Glomerular endothelial cell (primary cell): ENCODE measurements at places on chromosomes 11 and 22. TPM values are rescaled to one million over a fixed set of nuclear protein-coding genes. Genes with fewer than 3 reads are reported as not detected.

DNA sequence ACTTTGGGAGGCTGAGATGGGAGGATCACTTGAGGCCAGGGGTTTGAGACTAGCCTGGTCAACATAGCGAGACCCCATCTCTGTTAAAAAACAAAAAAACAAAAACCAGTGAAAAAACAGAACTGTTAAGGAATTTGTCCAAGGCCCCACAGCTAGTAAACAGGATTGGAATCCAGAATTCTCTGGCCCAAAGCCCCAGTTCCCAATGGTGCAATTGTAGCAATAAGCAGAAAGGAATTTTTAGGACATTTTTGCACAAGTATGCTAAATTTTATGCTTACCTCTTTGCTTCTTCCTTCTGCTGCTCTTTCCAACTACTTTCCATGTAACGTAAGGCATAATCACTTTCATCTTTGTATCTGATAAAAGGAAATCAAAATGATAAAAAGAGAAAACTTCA lies 11.6 kb downstream of the MISFA start:
- DNase-seq: no peak

- DNase-seq: no peak
These were observed 145.1 kb downstream of the SWAP70 start for GRCh38 chr11:9808943-9809342.

DNA sequence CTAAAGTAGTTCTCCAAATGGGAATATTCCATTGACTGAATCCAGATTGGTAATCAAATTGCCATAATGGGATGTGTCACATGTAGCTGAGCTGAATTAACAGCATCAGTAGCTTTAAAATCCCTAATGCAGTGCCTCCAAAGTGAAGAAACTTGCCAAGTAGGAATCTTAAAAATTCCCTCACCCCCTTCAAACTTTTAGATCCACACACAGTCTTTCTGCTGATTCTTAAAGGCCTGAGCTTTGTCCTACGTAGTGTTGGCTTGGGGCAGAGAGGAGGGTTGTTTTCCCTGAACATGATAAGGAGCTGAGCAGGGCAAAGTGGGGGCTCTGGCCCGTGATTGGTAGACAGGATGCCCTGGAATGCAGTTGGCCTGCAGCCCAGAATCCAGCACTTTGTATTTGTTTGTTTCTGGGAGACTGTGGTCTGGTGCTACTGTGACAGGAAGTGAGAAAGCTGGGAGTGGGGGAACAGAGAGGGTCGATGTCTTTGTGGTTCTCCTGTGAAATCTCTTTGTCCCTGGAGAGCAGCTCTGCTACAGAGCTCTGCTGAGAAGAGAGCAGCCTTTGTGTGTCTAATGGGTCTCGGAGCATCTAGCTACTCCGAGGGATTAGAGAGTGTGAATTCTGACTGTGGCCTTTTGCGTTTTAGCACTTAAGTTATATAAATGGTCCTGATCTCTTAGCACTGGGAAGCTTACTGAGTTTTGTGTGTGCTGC lies 16.9 kb downstream of the CTNND1 start:
- DNase-seq: peak; percentile 99

DNA sequence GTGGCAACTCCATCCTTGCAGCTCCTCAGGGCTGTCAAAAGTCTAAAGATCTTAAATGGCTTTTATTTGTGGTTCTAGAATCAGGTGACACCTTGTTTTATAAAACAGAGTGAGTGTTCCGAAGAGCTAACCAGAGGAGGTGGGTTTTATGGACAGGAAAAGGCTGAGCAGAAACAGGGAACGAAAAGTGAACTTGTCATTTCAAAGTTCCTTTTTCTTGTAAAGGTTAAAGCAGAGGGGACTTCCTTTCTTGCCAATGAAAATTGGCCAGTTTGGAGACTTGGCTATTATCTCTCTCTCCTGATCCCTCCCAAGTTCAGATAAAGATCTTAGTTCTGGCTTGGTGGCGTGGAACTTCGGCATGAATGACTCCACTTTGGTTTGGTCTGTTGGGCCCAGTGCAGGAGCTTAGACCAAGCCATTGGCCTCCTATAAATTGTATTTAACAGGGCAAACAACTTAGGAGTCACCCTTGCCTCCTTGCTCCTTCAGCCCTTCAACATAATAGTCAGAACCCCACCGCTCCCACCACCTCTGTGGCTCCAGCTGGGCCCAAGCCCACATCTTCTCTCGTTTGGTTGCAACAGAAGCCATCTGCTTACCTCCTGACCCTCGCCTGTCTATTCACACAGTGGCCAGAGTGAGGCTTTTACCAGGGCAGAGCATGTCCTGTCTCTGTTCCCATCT lies 102.4 kb upstream of the THY1 start:
- DNase-seq: no peak

GRCh38 chr22:27982106-27982505 lies 63.0 kb upstream of the PITPNB start:
- DNase-seq: no peak

C11orf16 gene
- not detected in 2 replicates for total RNA-seq
